Bronchial epithelial cell (primary cell): ENCODE measurements at places on chromosomes 5 and 9. TPM values are rescaled to one million over a fixed set of nuclear protein-coding genes. Genes with fewer than 3 reads are reported as not detected.

FGF1 gene
- under 0.01 and 0.38 TPM in 2 replicates for total RNA-seq

KIAA0825 gene
- total RNA-seq = 0.26 and 0.51 TPM in 2 replicates

C9 gene
- total RNA-seq = not detected in 2 replicates

MXD3 gene
- total RNA-seq = 0.53 and 1.5 TPM in 2 replicates

C6 gene
- not detected in 2 replicates for total RNA-seq
